ENCODE measurements at places on chromosomes 12 and 14.

- peak; percentile 98 for DNase-seq
Observed at GRCh38 chr12:26878661-26879119, 45.7 kb upstream of the ITPR2 start.

DNA sequence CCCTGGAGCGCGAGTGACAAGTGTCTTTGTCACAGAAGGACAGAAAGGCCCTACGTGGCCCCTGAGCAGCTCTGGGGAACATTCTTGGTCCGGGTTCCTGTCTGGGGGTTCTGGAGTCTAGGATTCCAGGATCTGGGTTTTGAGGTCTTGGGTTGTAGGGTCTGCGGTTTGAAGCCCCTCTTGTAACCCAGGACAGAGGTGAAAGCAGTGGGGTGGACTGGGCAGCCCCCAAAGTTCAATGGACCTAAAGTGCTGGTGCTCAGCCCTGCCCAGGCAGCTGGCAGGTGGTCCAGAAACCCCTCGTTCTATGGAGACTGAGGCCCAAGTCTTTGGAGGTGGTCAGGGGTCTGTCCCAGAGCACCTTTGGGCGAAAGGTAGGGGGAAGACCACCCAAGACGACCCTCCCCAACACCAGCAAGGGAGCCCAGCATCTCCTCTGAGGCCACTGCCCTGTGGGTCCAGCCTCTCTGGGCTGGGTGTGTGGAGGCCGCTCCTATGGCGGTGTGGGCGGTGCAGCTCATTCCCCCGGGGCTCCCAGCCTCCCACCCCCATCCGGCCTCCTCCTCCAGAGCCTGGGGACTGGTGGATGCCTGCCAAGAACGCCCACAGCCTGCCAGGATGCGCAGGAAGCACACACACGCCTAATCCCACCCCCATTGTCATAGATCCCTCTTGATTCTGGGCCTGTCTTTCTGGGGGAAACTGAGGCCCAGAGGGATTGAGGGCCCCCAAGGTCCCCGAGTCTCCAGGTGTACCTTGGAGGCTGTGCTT is 30.2 kb upstream of the ANKRD9 start:
- peak; percentile 90 for DNase-seq

DNA sequence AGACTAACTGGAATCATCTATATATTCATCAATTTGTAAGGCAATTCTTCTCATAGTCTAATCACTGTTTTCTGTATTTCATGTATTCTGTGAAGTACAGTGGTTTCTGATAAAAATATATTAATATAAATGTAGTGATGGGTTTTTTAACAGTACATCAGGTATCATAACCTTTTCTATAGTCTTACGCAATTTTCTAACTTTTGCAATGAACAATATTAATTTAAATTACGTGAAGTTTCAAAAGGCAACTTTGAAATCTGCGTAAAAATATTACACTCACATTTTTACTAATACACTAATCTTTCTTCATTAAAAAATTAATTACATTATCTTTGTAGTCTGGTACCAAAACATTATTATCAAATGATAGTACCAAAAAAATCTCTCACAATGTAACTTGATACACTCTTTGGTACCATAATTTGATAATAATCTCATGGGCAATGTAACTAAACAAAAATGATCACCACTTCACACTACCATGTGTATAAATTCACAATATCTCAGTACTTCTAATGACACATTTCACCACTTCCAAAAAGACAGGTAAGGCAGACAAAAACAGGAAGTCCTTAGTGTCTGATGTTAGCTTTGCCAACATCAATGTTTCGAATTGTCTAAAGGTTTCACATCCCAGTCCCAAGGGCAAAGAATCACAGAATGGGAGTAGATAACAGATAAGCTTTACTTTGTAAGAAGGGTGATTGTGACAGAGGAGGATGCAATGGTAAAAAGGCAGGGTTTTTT is 8.7 kb downstream of the DNAI7 start:
- no peak for DNase-seq

GRCh38 chr14:95892142-95892541 is 15.5 kb downstream of the TUNAR start:
- no peak for DNase-seq

DNA sequence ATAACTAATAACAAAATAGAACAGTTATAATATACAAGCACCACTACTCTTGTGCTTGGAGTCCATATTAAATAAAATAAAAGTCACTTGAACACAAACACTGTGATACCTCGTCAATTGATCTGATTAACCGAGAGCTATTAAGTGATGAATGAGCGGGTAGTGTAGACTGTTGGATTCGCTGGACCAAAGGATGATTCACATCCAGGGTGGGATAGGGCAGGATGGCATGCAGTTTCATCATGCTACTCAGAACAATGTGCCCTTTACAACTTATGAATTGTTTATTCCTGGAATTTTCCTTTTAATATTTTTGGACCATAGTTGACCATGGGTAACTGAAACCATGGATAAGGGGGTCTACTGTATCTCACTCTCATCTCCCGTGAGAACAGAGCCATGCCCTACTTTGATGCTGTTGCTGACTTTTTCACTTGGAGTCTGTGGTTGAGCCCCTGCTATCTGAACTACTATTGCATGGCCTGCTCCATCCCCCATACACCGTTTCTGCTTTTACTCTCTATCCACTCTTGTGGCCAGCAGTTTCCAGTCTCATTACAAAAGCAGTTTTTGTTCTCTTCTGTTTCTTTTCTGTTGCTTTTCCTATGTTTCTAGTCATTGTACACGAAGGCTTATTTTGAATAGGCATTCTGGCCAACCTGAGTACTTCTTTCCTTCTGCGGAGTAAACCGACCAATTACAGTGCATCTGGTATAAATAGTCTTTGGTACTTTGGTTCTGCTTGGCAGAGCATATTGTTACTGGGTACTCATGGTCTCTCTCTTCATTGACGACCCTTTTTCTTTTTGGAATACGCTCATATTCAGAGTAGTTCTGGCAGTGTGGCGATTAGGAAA is 12.2 kb downstream of the TMTC2 start:
- peak; percentile 57 for DNase-seq

GRCh38 chr14:33814010-33814409 is 136.9 kb downstream of the EGLN3 start:
- DNase-seq, result no peak

DNA sequence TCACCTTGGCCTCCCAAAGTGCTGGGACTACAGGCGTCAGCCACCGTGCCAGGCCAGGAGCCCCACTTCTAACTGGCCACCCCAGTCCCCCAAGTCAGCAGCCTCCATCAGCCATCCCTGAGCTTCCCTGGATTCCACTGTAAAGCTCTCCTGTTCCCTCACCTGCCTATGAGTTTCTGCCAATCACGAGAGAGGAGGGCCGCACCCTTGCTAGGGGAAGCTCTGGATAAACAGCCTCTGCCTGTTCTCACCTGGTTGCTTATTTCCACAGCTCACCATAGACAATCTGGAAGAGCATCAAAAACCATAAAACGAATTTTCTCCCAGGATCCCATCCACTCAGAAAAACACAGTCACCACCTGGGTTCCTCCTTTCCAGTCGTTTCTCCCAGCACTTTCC is 5.0 kb downstream of the CDCA4 start:
- DNase-seq, result no peak

GRCh38 chr12:59372956-59373355 is 222.9 kb upstream of the SLC16A7 start:
- DNase-seq, result no peak

- no peak for DNase-seq
Observed at GRCh38 chr12:49365542-49365941, 1.7 kb upstream of the SPATS2 start.

DNA sequence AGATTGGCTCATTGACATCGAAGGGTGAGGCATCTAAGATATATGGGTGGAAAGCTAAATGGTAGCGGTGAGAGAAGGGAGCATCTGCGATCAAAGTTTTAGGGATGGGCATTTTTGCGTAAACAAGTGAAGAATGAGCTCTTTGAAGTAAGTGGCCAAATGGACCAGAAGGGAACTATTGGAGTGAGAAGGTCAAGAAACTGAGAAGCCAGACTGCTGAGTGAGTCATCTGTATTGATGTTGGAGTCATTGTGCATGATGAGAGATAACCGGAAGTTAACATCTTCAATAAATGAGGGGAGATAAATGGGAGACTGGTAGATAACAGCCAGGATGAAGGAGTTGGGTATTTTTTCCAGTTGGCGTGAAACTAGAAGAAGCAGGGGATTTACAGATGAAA is 271.9 kb upstream of the PDE3A start:
- no peak for DNase-seq

DNA sequence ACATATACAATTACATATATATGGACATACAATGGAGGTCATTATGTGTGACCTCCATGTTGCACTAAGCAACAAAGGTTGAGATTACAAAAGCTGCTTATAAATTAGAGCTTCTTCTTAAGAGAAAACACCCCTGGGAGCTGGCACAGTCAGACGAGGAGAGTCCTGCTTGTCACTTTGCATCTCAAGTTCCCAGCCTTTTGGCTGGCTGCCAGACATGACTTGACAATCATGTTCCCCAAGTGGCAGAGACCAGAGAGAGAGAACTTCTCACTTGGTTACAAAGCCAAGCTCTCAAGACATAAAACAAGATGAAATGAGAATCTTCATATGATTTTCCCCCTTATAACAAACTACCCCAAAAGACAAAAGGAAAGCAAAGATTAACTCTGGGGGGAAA is 8.5 kb upstream of the SYNJ2BP start:
- peak; percentile 21 for DNase-seq

DNA sequence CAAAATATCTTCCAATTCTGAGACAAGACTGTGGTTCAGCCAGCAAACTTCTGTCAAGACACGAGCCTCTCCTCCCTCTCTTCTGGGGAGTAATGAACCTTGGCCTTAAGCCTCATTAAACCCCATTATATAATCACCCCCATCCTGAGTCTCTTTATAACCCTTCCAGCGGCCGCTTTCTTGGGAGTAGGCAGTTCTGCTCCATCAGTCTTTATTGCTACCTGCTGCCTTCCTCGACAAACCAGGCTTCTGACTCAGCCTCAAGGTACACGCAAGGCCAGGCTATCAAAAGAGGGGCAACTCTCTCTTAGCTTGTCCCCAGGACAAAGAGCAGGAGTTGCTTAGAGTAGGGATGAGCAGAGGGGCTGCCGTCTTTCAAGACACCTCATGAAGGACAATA is 300.8 kb upstream of the NOS1 start:
- no peak for DNase-seq

DNA sequence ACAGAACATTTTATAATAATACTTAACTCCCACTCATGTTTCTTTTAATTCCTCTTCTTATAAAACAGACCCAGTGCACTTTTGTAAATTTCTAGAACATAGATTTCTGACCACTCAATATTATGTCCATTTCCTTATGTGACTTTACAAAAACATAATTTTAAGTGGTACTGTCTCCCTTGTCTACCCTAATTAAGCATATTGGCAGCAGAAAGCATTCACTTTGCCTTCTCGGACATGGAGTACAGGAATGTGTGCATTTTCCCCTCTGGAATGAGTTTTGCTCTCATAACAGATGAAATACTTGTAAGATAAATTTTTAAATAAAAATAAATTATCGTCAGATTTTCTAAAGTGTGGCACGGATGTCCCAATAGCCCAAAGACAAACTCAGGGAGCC is 129.5 kb upstream of the MDM1 start:
- no peak for DNase-seq

DNA sequence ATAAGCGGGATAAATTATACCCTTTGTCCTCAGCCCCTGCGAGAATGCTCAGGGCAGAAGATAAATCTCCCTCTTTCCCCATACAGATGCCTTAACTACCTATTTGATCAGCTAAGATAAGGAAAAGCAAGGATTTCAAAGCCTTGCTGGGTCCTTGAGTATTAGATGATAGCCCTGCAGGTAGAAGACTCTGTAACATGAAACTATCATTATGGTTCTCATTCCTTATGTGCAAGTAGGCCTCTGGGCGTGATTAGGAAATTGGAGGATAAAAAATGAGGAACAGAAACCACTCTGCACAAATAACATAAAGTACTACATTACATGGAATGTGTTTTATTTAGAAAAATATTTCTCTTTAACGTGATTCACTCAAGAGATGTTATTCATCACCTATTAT is 14.5 kb upstream of the WDR89 start:
- DNase-seq, result no peak

DNA sequence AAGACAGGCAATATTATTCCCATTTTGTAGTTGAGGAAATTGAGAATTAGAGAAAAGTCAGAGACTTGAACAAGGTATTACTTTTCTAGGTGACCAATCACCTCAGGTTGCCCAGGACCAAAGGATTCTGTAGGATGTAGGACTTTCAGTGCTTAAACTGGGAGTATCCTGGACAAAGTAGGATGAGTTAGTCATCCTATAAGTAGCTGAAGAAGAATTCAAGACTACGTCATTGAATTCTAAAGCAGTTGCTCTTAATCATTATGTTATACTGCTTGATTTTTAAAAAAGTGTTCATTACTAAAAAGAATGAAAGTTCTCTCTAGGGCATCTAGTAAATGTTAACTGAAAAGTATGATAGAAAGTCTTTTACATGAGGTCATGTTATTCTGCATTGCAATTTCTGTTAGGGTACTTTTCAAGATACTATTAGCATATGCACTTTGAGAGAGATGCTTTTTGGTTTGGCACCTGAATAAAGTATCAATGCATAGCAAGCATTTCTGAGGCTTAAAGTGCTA is 101.7 kb downstream of the RTN1 start:
- DNase-seq, result no peak

- peak; percentile 19 for DNase-seq
Observed at GRCh38 chr14:89617481-89618329, 200.7 kb upstream of the FOXN3 start.

GRCh38 chr14:104878582-104878981 is 13.5 kb downstream of the CEP170B start:
- no peak for DNase-seq

- DNase-seq, result no peak
Observed at GRCh38 chr12:54042970-54043853, 10.4 kb downstream of the HOXC5 start.

- peak; percentile 51 for DNase-seq
Observed at GRCh38 chr12:97168804-97169203, 261.7 kb downstream of the NEDD1 start.

DNA sequence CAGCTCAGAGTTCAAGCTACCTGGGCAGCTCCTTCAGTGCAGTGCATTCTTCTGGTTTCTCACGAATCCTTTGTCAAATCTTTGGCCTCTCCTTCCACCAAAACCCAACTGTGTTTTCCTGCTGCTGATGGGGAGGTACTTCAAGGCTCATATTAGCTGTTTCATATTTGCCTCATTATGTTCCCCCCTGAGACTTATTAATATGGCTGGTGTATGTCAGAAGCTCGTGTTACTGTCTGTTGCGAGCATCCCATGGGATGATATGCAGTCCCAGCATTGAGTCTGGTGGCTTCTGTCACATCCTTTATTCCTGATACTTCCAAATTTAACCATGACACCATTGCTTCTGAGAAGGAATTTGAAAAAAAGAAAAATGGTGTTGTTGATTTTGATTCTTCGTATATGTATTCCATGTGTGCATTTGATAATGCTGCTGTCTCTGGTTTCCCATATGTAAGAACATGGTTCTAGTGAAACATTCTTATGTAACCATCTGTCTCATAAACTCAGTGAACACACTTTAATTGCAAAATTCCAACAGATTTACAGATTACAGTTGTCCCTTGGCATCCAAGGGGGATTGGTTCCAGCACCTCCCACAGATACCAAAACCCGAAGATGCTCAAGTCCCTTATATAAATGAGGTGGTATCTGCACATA is 149.1 kb downstream of the KICS2 start:
- DNase-seq, result no peak

- no peak for DNase-seq
Observed at GRCh38 chr12:20269337-20270067, 98.8 kb upstream of the PDE3A start.

GRCh38 chr12:16094437-16094836 is 183.0 kb downstream of the SLC15A5 start:
- DNase-seq, result no peak
